CD8-positive, alpha-beta T cell (primary cell): ENCODE measurements at places on chromosomes 7 and 10.

- DNase-seq, result peak; percentile 63
Observed at GRCh38 chr7:3464900-3465622, 164.0 kb downstream of the SDK1 start.

DNA sequence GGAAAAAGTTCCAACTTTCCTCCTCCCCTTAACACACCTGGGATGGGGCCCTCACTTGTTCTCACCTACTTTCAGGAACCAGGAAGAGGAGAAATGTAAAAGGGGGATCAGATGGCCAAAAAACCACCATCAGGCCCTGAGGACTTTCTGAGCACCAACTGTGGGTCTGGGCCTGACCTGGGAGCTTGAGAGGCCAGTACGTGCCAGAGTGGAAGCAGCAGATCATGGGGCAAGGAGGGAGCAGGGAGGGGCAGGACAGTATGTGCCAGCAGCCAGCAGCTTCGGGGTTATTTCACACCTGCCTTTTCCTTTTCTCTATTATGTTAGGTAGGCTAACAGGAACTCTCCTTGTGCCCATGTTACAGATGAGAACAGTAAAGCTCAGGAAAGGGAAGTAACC, 118.8 kb upstream of the UNC5B start:
- DNase-seq, result no peak

- no peak for DNase-seq
Observed at GRCh38 chr10:127210936-127211466, 14.6 kb upstream of the INSYN2A start.

GRCh38 chr10:680745-681144, 8.7 kb downstream of the DIP2C start:
- DNase-seq, result no peak

- no peak for DNase-seq
Observed at GRCh38 chr10:29748109-29748650, 113.4 kb upstream of the SVIL start.

- peak; percentile 49 for DNase-seq
Observed at GRCh38 chr10:1809139-1809741, 71.9 kb upstream of the ADARB2 start.

GRCh38 chr7:121448429-121448828, 52.3 kb upstream of the FAM3C start:
- no peak for DNase-seq

DNA sequence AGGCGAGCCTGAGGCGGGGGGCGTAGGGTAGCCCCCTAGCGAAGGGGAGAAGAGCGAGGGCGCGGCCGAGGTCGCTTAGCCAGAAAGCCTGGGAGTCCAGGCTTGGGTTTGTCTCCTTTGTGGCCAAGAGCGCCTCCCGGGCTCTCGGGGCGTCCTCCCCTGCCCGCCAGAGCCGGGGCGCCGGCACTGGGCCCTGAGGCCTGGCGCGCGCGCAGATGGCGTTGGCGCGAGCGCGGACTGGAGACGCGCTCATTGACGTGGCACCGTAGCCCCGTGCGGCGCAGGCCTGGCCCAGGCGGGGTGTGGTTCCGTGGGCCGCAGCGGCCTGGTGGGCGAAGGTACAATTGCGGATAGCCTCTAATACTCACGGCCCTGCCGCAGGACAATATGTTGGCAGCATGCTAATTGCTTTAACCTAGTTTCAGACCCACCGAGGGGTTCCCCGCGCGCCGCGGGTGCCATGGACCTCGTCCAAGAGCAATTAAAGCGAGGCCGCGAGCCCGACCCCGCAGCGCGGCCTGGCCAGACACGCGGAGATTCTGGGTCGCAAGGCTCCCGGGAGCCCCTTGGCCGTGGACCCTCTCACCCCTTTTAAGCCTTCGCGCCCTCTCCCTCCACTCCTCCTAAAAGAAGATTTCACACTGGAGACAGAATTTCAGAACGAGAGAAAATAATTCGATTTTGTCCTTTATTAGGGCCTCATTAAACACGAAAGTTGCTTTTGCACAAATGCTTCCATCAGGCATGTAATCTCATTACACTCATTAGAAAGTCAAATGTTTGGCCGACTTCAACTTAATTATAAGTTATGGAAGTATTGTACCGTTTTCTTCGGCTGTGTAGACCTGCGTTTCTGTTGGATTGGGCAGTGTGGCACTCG, 3.1 kb downstream of the PTF1A start:
- no peak for DNase-seq

DNA sequence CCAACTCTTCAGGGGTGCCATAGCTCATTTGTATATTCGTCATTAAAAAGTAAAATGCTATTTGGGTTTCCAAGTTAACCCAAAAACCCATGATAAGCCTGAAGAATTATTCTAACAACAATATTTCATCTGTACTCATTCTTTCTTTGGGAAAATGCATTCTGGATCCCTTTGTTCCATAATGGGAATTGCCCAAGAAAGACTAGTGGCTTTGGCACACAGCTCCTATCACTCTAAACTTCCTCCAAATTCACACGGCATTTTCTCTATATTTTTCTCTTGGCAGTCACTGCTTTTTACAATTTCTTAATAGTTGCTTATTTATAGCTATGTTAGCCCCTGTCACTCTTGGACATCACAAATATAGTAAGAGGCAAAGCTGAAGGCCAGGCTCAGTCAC, 29.1 kb downstream of the CHCHD3 start:
- no peak for DNase-seq

GRCh38 chr10:97157578-97158095, 28.1 kb downstream of the SLIT1 start:
- DNase-seq, result no peak

DNA sequence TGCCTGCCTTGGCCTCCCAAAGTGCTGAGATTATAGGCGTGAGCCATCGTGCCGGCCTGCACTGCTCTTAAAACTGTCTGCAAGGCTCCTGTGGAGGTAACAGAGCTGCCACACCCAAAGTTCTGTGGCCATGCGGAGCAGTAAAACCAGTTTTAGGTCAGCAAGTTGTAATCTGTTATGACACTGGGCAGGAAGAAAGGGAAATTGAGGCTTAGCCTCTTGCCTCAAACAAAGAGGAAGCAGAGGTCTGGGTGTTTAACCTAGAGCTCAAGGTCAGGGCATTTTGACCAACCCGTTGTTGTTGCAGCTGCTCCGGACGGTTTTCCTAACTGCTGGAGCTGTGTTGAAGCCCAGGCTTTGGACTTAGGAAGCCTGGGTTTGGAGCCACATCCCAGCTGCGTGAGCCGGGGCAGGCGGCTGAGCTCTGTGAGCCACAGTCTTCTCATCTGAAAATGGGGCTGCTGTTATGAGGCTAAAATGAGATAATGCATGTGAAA, 7.4 kb upstream of the RRP12 start:
- DNase-seq, result no peak

- DNase-seq, result no peak
Observed at GRCh38 chr10:125859128-125859817, 21.8 kb downstream of the DHX32 start.

DNA sequence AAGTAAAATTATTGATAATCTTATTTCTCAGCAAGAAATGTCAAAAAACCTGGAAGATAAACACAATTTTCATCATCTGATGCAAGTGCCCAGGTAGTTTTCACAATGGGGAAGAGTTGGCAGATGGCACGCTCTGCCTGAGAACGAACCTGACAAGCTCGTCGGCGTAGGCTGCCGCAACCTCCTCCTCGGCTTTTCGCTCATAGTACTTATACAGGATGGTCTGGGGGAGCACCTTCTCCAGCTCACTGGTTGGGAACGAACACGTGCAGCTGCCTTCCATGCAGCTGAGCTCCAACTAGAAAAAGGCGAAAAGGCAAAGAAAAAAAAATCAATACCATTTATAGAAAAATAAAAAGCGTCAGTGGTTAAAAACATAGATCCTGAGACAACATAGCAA, 68.9 kb downstream of the RNF216 start:
- DNase-seq, result no peak

- DNase-seq, result no peak
Observed at GRCh38 chr7:68246189-68246633, 1249.6 kb downstream of the TYW1 start.

DNA sequence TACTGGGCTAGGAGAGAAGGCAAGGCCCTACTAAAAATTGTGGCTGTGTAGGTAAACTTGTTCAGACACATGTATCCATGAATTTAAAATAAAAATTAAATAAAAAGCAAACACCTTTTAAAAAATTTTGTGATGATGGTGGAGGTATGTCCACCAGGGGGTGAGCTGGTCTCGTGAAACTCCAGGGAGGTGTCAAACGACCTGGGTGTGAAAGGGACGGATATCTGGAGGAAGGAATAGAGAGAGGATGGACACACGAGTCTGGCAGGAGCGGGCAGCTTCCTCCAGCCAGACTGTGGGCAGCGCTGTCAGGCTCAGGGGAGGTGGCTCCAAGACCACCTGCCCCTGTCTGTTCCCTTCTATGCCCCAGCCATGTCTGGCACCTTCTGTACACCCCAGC, 34.8 kb upstream of the DMBT1 start:
- no peak for DNase-seq

GRCh38 chr10:118369641-118370205, 27.6 kb upstream of the FAM204A start:
- DNase-seq, result no peak

DNA sequence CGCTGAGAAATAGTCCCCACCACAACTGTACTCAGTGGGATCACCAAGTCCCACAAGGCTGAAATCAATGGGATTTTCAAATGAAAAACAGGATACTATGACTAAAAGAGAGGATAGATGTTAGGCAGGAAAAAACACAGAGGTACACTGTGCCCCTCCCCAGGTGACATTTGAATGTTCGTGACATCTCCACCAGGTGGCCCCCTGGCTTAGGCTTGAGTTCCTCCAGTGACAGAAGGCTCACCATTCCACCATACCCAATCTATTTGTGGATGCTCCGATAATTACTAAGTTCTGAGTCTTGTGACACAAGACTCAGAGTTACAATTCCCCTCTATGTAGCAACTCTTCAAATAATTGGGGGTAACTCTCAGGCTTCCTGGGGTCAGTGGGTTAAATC, 77.5 kb upstream of the KCNMA1 start:
- DNase-seq, result no peak

DNA sequence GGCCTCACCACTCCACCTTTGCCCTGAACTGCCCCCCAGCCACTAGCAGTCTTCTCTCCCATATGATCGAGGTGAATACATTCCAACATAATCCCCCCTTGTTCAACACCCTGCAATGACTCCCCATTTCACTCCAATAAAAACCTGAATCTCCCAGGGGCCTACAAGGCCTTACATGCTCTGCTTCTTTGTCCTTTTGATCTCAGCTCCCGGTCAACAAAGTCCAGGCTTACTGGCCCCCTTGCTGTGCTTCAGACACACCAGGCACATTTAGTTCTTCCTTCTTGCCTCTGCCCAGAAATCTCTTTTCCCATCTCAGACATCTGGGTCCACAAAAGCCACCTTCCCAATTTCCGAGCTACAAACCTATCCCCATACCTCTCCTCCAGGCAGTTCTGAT, 14.0 kb downstream of the MET start:
- DNase-seq, result no peak

- DNase-seq, result no peak
Observed at GRCh38 chr7:8303904-8304528, 42.0 kb upstream of the ICA1 start.

- DNase-seq, result no peak
Observed at GRCh38 chr10:103498936-103499638, 5.6 kb downstream of the NEURL1 start.

DNA sequence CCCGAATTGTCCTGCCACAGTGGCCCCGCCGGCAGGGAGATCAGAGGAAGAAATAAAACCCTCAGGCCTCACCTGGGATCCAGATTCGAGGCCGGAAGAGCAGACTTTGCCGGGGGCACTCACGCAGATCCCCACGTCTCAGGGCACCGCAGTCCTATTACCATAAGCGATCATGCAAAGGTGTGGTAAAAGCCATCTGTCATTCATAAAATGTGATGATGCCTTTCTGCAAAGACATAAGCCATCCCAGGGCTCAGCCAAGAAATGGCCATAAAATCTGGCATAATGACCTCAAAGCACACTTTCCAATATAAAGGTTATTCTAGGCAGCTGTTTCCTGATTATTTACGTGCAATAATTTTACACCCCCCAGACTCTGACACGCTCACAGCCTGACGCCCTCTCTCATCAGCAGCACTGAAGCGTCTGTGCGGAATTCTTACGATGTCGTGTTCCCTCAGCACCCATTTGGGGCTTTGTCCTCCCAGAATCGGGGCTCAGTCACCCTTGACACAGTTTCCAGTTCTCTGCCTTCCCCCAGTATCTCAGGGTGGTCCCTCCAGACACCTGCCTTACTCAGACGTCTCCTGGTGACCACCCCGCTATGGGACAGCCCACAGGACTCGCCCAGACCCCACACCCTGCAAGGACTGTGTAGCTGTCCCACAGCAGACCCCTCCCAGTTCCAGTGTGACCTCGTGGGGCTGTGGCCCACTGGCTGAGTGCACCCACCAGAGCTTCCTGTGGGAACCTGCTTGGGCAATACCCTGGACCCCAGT, 74.3 kb upstream of the FAM20C start:
- no peak for DNase-seq

- no peak for DNase-seq
Observed at GRCh38 chr10:3877211-3878000, 92.4 kb upstream of the KLF6 start.

DNA sequence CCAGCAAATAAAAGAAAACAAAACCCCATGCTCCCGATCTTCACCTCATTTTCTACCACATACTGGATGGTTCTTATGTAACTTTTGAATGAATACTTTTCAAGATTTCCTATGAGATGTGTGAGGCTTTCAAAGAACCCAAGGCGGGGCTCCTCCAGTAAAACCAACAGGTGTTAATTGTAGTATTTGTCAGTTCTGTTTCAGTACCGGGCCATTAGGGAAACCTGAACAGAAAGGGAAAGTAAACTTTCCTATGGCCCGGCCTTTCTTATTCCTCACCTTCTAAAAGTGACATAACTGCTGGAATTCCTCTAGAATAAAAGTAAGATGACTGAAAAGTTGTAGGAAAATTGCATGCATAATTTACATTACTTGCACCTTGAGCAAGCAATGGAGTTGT, 672.9 kb downstream of the MAGI2 start:
- no peak for DNase-seq

DNA sequence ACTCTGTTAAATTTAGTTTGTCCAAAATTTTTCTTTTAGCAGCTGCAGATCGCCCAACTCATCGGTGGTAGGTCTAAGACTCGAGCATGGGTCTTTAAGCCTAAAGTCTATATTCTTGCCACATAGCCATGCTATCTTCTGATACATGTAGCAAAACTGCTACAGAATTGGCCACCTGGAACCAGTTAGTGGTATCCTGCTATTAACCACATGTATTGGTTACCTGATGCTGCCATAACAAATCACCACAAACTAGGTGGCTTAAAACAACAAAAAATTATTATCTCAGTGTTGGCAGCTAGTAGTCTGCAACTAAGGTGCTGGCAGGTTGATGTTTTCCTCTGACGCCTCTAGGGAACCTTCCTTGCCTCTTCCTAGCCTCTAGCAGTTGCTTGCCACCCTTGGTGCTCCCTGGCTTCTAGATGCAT, 96.7 kb upstream of the PIK3CG start:
- DNase-seq, result no peak

GRCh38 chr10:83724471-83725241, 414.7 kb upstream of the GHITM start:
- DNase-seq, result no peak

- peak; percentile 15 for DNase-seq
Observed at GRCh38 chr10:117514971-117515370, 27.6 kb upstream of the EMX2 start.

GRCh38 chr10:44618910-44619309, 234.0 kb upstream of the CXCL12 start:
- DNase-seq, result no peak

- no peak for DNase-seq
Observed at GRCh38 chr7:75711076-75711475, 27.7 kb downstream of the HIP1 start.
